NCI-H510A (cell line): ENCODE measurements at places on chromosomes 12 and 14.

DNA sequence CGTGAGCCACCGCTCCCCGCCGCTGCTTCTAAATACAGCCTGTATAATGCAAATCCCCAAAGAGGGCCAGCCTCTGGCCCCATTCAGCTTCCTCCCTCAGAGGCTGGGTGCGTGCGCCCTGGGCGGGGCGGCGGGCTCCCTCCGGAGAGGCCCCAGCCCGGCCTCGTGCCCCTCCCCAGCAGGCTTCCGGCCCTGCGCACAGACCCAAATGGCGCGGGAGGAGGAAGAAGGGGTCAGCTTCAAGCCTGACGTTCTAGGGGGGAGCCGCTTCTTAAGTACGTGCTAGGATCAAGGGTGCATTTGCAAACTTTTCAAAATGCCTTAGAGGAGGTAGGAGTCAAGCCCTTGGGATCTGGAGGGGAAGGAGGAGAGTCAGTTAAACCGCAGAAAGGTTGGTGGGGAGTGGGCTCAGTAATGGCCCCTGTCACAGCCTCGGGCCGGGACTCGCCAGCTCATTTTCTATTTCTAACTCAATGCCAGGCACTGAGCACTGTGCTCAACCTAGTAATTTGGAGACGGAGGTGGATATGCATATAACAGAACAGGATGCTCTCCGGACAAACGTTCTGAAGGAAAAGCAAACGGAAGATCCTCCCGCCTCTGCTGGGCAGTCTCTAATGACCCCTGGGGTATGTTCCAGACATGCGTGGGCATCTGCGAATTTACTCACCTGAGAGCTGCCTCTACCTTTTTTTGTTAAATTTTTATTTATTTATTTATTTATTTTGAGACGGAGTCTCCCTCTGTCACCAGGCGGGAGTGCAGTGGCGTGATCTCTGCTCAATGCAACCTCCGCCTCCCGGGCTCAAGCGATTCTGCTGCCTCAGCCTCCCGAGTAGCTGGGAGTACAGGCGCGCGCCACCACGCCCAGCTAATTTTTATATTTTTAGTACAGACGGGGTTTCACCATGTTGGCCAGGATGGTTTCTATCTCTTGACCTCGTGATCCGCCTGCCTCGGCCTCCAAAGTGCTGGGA is 32.3 kb downstream of the NINJ2 start:
- DNase-seq: no peak

GRCh38 chr14:77100961-77101360 is 2.9 kb downstream of the CIPC start:
- no peak for DNase-seq

DNA sequence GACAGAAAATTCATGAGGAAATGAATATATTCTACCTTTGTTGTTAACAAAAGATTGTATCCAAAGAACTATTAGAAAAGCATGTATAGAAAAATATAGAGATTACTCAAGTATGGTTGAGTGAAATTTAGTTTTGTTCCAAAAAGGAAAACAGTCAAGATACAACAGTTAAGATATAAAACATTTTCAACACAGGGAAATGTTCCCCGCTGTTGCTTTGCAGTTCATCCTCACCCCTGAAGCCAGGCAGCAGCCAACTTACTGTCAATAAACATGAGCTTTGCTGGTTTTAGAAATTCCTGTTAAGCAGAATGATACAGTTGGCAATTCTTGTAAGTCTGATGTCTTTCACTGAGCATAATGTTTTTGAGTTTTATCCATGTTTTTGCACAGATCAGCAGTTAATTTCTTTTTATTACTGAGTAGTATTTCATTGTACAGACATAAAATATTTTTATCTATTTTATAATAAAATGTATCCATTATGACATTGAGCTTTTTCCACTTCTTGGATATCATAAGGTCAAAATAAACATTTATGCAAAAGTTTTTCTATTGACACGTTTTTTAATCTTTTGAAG is 1.2 kb upstream of the CLEC2B start:
- no peak for DNase-seq

DNA sequence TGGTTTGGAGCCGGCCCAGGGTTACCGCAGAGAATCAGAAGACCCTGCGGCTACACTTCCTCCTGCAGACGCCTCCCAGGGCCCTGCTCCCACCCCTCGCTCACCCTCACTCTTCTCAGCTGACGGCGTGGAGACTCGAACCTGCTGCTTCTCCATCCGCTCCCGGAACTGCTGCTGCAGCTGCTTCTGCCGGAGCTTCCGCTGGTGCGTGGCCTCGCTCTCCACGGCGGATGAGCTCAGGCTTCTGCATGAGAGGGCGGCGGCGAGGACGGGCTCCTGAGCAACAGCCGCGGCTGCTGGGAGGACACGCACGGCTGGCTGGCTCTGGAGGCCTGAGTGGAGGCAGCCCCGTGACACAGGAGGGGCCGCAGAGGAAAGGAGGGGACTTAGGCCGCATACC is 33.3 kb downstream of the RAD52 start:
- DNase-seq: no peak

DNA sequence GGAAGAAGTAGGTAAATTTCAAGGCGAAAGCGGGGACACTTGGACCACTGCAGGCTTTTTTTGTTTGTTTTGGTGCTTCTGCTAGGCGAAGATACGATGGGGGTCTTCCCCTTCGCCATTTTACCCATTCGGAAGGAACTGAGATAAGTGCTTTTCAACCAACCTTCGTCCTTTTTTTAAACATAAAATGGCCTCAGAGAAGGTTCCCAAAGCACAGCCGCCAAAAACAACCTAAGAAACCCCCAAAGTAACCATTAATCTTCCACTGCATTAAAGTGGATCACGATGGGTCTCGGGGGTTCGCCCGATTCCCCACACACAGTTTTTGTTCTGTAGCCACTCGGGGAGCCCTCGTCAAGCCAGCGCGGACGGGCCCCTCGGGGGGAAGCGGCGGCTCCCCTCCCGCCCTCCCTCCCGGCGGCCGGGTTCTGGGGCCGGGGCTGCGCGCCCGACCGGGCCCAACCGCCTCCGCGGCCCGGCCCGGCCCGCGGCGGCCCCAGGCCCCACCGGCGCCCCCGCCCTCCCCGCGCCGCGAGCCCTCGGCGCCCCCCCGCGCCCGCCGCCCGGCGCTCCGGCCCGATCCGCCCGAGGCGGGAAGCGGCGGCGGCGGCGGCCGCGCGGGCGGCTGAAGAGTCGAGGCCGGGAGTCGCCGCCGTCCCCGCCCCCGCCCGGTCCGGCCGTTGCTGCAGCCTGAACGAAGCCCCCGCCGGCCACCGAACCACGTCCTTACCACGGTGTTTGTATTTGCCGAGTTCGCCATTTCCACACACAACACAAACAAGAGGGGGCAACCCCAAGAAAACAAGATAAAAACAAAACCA is 790 bp downstream of the GTF2A1 start:
- DNase-seq: peak; percentile 4

DNA sequence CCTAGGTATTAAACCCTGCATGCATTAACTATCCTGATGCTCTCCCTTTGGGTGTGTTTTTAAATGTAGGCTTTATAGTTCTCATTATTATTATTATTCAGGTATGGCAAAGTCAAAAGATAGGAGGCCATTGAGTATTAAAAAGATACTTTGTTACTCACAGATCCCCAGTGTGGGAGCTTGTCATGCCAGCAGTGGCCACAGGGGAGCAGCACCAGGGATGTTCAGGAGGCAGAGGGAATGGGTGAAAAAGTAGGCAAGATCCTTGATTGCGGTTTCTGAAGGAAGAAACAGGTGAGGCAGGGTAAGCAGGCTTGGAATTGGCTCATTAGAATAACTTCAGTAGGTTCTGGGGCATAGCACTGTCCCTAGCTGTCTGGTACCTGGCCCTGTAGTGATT is 382.2 kb downstream of the MED13L start:
- no peak for DNase-seq

DNA sequence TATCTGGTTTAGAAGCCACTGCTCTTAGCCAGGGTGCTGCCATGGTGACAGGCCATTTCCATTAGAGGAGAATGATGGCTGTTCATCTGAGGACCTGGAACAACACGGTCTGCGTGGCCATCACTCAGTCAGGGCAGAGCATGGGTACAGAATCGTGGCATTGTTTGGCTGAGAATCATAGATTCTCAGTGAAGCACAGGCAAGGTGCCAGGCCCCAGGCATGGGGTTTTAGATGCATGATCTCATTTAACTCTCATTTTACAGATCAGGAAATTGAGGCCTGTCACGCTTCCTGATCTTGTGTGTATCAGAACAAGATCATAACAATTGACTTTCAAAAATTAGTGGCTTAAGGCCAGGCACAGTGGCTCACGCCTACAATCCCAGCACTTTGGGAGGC is 26.8 kb upstream of the IRF2BPL start:
- no peak for DNase-seq
